Aorta (tissue), 5 donors: ENCODE measurements at places on chromosomes 6 and 20. TPM values are rescaled to one million over a fixed set of nuclear protein-coding genes. Genes with fewer than 3 reads are reported as not detected.

CAGE1 gene
- total RNA-seq, result not detected

- DNase-seq, result no peak
Observed at GRCh38 chr20:3980260-3981131, 34.9 kb downstream of the RNF24 start.

- no peak for DNase-seq
Observed at GRCh38 chr20:21562656-21563055, 48.8 kb upstream of the NKX2-2 start.

- no peak for DNase-seq
Observed at GRCh38 chr6:165725201-165725600, 62.2 kb upstream of the PDE10A start.

GRCh38 chr6:148736774-148737412 is 9.9 kb upstream of the UST start:
- DNase-seq, result no peak

DNA sequence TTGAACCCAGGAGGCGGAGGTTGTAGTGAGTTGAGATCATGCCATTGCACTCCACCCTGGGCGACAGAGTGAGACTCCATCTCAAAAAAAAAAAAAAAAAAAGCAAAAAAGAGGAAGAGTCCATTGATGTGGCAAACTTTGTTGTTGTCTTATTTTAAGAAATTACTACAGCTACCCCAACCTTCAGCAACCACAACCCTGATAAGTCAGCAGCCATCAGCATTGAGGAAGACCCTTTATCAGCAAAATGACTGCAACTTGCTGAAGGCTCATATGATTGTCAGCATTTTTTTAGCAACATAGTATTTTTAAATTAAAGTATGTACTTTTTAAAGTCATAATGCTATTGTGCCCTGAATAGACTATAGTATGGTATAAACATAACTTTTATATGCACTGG is 48.8 kb downstream of the ZFP64 start:
- no peak for DNase-seq

GRCh38 chr6:134610411-134610810 is 292.5 kb upstream of the SGK1 start:
- DNase-seq, result no peak

DNA sequence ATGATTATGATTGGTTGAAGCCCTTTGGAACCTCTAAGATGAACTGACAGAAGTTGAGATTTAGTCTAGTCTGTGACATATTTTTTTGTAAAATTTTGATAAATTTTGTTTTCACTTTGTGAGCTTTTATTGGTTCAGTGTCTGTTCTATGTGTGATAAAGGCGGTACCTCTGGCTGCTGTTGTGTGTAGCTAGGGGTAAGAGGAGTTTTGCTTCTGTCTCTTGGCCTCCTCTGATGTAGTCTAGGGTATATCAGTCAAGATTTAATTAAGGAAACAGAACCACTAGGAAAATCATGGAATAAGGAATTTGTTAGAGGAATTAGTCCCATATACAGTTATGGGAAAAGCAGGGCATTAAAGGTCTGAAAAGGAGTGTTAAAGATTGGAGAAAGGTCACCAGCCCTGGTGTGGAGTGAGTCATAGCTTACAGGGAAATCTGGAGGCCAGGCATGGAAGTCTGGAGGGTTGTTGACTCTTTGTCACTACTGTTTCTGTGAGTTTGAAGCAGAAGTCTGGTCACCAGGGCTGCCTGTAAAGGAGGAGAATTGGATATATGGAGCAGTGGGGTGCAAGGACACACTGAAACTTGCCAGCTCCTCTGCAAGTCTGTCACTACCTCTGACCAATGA is 28.5 kb downstream of the CDC5L start:
- DNase-seq, result no peak

OPRM1 gene
- not detected for total RNA-seq

GRCh38 chr6:39881851-39882530 is 52.3 kb downstream of the MOCS1 start:
- peak; percentile 87 for DNase-seq

SIGLEC1 gene
- 55.8 TPM for total RNA-seq

GRCh38 chr6:26544473-26544872 is 6.3 kb downstream of the HMGN4 start:
- no peak for DNase-seq

DNA sequence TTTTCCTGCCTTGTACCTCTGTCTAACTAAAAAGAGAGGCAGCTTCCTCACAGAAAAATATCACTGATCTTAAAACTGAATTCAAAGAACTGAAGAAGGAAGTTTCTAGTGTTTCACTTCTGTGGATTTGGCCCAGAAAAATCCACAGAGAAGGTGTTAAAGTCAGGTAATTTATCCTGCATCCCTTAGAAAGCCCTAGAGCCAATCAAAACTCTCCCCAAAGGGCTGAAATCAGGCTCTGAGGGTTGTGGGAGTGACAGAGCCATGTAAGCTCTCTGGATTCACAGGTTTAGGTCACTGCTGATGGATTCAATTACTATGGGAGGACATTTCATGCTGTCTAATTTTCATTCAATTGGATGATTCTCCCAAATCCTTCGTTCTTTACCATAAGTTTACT is 152.3 kb downstream of the OR2B2 start:
- DNase-seq, result no peak

- peak; percentile 57 for DNase-seq
Observed at GRCh38 chr20:4159765-4160490, 144.6 kb upstream of the RNF24 start.

MOG gene
- not detected for total RNA-seq

CYP39A1 gene
- 2.0 TPM for total RNA-seq

- no peak for DNase-seq
Observed at GRCh38 chr6:101630941-101631340, 237.4 kb downstream of the GRIK2 start.

DNA sequence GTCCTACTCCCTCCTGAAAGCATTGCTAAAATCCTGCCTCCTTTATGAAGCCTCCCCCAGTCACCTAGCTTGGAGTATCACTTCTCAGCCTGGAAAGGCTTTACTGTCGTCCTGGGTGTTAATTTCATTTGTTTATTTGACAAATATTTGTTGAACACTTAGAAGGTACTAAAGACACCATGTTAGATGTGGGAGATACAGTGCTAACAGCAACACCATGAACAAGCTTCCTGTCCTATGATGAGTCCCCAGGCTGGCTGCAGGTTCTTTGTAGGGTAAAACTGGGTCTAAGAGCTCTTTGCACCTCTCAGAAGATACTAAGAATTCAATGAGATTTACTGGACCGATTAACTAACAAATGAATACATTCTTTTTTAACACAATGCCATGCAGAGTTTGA is 109.2 kb upstream of the TMEM170B start:
- no peak for DNase-seq

DNA sequence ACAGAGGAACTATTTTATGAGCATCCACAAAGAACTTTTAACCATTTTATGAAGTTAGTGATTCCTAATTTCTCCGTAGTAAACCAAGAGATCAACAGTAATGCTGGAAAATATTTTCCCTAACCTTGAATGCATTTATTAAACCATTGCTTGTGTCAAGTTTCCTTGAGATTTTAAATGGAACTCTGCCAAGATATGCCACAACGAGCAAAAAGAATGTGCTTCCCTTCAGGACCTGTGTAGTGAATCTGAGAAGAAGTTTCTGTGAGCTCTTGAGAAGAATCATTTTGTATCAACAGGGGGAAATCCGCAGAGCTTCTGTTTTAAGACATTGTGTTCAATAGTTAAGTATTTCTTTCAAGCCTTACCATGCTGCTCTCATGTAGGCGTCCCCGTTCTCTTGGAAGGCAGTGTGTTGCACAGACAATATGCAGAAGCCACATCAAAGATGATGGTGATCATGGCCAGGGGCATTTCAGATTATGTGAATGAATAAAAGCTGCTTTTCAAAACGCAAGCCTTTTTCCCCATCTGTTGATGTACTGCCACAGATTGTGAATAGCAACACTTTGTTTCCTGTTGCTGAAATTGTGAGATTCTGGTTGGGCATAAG is 439.8 kb downstream of the BMP2 start:
- DNase-seq, result no peak

DLK2 gene
- not detected for total RNA-seq

GRCh38 chr6:151301547-151301946 is 61.8 kb downstream of the AKAP12 start:
- no peak for DNase-seq

- DNase-seq, result no peak
Observed at GRCh38 chr20:49668181-49668877, 45.3 kb downstream of the B4GALT5 start.

GRM4 gene
- not detected for total RNA-seq

- no peak for DNase-seq
Observed at GRCh38 chr6:112237595-112237994, 16.8 kb downstream of the LAMA4 start.

RSPO3 gene
- total RNA-seq, result 12.5 TPM

IRF4 gene
- total RNA-seq, result 1.6 TPM

GRCh38 chr20:23029324-23029723 is 5.8 kb upstream of the SSTR4 start:
- no peak for DNase-seq

TCF21 gene
- total RNA-seq, result 0.63 TPM

- no peak for DNase-seq
Observed at GRCh38 chr20:37111926-37112455, 16.2 kb upstream of the RBL1 start.

MYB gene
- total RNA-seq, result not detected
